ENCODE measurements at places on chromosomes 7 and 10. TPM values are rescaled to one million over a fixed set of nuclear protein-coding genes. Genes with fewer than 3 reads are reported as not detected.

COL1A2 gene
- 4.6 TPM for total RNA-seq

UNCX gene
- total RNA-seq: not detected

AKR1D1 gene
- total RNA-seq: not detected

TWIST1 gene
- 6.7 TPM for total RNA-seq

CELF2 gene
- total RNA-seq: 162 TPM

VSTM4 gene
- 0.10 TPM for total RNA-seq

SEMA3A gene
- total RNA-seq: 0.17 TPM

Data from T-helper 1 cell treated with Interleukin-12 subunit alpha and Interleukin-12 subunit beta and Interleukin-4 antibody, amounts not matched to agents 30 ng/mL and 1 ng/mL, for 36 hours (primary cell).